Stimulated activated CD8-positive, alpha-beta memory T cell treated with anti-CD3 and anti-CD28 coated beads, Interleukin-7, amount 100 ng/mL, for 24 hours (primary cell): ENCODE measurements at places on chromosomes 11 and 22.

DNA sequence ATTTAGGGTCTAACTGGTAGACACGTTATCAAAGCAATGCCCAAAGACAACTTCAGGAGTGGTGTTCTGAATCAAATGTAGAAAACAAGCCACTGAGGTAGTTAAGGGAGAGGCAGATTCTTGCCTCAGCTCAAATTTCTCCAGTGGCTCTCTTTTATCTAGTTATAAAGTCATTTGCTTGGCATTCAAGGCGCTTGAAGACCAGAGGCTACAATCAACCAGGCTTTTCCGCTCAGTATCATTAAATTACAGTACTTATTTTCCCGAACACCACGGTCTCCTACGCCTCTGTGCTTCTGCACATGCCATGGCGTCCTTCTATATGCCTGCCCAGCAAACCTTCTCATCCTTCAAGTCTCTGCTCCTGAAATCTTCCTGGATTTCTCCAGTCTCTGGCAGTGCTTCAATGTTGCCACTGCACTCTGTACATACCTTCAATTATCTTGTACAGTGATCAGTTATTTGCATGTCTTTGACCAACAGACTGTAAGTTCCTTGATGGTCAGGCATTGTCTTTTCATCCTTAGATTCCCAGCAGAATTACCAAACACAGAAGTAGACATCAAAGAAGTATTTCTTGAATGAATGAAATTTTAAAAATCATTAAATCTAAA lies 1.4 kb downstream of the POGLUT3 start:
- no peak for DNase-seq

DNA sequence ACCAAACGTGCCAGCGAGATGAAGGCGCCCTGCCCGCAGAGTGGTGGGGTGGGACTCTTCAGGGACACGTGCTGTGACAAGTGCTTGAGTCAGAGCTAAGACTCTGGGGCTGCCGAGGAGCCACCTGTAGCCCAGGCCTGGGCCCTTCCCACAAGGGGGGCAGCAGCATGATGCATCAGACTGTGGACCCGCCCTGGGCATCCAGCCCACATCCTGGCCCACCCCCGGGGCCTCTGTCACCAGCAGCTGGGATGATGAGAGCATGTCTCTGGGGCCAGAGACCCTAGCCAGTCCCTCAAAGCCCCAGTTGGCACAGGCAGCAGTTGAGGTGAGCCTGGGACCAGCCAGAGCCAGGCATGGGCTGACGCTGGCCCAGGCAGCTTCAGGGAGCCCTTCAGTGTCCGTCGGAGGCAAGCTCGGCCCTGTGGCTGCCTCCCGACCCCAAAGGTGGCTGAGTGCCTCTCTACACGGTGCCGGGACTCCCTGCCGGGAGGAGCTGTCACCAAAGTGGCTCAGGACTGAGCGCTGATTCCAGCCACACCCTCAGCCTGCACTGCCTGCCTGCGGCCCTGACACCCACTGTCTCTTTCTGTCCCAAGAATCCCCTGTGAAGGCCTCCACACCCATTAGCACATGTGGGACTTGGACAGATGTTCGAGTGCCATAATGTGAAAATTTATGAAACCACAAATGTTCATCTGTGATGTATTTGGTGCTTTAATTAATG lies 41.3 kb downstream of the CDKN1C start:
- no peak for DNase-seq

DNA sequence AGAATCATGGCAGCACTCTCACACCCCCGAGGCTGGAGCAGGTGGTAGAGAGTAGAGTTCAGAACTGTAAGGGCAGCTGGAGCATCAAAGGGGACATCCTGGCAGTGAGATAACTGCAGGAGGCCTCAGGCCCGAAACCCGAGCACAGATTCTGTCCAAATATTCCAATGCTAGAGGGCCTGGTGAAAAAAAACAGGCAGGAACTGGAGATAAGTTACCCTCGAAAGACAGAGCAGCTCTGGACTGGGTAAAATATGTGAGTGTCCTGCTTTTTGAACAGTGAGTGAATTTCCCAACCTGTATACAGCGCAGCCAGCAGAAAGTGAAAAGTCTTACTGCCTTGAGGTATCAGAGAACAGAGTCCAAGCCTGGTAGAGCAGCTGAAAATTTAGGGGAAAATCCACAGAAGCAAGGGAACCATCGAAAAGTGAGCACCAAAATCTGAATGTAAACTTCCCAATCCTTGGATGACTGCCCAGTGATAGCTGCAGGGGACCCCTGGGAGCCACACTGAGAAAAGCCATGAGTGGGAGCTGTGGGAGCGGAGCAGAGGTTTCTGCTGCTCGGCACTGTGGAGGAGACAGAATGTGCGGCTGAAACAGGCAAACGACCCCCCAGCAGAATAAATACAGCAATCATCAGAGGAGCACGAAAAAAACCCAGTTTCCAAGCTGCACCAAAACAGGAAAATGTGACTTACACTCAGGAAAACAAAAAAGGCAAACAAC lies 50.6 kb downstream of the WNT11 start:
- DNase-seq = no peak

- DNase-seq = no peak
Measured at GRCh38 chr22:40484906-40485669, 114.7 kb downstream of the SGSM3 start.

GRCh38 chr11:74678591-74679512 lies 52.4 kb downstream of the CHRDL2 start:
- DNase-seq = no peak

- no peak for DNase-seq
Measured at GRCh38 chr11:113255741-113256140, 58.6 kb upstream of the TTC12 start.

- no peak for DNase-seq
Measured at GRCh38 chr11:43576320-43576802, 104.2 kb upstream of the HSD17B12 start.

DNA sequence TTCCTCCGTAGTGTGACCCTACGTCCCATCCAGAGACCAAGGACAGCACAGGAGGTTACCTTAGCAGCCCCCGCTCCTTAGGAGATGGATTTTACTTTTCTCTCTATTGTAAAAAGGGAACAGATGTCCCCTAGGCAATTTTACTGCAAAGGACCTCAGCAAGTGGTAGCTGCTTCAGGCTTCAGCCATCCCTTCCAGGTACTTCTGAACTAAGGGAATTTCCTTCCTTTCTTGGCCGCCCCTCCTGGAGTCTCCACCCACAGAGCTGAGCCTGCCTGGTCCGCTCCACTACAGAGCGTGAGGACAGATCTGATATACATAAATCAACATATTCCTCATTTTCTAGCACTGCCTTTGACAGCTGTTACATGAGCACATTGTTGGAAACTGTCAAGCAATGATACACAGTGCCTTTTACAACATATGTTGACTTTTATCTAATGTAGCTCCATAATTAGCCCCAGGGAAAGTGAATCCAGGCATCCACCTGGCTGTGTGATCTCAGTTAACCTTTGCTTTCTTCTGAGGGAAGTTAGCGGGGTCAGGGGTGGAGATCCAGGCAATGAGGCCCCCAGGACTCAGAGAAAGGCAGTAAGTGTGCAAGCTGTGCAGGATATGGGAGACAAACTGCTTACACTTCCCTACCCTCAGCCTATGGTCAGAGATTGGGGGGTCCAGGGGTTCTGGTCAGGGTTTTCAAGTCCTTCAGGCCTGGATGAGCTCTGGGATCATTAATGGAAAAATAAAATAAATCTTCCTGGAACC lies 51.9 kb downstream of the SPATA19 start:
- no peak for DNase-seq

- DNase-seq = no peak
Measured at GRCh38 chr11:83285151-83285770, 906 bp downstream of the CCDC90B start.

DNA sequence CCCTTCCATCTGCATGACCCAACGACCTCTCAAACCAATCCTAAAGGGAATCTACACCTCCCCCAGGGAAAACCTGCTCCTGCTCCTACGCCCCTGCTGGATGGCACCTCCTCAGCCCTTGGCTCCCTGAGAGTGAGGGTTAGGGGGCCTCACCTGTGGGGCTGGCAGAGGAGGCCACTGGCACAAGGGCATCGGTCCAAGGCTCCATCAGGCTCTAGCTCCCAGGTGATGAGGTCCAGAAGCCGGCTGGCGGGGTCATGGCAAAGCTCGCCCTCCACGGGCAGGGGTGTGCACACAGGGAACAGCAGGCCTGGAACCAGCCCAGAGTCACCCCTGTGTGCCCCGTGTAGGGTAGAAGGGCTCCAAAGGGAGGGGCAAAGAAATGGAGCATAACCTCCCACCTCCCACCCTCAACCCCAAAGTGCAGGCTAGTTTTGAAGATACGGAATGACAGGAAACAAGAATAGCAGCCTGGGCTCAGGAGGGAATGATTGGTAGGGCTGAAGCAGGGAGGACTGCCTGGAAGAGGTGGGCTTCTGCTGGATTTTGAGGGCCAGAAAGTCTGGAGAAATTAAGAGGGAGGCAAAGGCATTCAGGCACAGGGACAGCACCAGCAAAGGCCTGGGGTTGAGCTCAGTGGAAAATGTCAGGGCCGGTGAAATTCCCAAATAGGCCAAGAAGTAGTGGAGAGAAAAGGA lies 42.6 kb downstream of the DKK3 start:
- no peak for DNase-seq

DNA sequence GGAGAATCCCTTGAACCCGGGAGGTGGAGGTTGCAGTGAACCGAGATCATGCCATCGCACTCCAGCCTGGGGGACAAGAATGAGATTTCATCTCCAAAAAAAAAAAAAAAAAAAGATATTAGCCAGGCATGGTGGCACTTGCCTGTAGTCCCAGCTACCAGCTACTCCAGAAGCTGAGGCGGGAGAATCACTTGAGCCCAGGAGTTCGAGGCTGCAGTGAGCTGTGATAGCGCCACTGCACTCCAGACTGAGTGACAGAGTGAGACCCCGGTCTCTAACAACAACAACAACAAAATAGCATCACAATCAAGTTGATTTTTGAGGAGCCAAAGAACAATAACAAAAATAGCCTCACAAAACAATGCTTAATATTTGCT lies 2.3 kb downstream of the PMM1 start:
- no peak for DNase-seq

DNA sequence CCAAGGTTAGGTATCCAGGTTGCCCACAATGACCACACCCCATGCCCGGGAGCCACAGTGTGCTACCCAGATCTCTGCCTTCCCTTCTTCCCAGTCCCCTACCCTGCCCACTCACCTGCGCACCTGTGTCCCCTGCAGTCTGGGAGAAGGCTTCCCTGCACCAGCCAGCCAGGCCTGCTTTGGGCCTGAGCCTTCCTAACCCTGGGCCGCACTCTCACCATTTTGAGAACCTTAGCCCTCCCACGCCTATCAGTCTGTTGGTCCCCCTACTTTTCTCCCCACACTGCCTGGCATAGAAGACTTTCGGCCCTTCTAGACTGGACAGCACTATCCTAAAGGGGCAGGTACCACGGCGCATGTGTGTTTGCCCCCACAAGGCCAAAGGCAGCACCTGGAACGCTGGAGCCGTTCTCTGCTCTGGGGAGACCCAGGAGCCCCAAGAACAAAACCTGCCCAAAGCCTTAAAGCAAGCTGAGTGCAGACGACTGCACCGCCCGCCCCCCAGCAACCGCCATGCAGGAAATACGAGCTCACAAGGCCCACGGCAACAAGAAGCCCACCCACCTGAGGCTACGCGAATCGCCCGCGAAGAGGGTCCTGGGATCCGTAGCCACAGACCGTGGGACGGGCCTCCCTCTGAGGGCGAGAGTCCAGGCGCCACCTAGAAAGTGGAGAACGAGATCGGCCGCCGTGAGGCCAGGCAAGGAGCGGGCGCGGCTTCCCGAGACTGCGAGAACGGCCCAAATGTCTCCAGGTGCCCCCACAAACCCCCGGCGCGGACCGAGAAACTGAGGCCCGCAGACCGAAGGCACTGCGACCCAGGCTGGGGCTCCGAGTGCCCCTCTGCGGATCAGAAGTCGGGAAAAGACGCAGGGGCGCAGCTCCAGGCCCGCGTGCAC lies 546 bp downstream of the GNB1L start:
- DNase-seq = no peak

- no peak for DNase-seq
Measured at GRCh38 chr22:24380220-24380904, 47.0 kb upstream of the ADORA2A start.

- DNase-seq = no peak
Measured at GRCh38 chr11:56916587-56916986, 72.1 kb upstream of the OR5AK2 start.

DNA sequence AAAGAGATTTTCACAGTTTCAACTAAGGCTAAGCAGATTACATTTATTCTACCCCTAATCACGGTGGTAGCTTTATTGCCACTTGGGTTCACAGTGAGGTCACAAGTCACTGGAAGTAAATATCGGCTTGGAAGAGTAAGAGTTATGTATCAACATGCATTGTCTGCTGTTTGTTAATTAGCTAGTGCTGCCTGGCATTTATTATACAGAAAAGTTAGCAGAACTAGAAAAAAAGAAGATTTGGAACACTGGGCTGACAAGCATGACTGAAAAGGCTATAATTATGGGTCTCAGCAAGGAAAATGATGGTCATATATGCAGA lies 13.7 kb upstream of the RAB38 start:
- no peak for DNase-seq

DNA sequence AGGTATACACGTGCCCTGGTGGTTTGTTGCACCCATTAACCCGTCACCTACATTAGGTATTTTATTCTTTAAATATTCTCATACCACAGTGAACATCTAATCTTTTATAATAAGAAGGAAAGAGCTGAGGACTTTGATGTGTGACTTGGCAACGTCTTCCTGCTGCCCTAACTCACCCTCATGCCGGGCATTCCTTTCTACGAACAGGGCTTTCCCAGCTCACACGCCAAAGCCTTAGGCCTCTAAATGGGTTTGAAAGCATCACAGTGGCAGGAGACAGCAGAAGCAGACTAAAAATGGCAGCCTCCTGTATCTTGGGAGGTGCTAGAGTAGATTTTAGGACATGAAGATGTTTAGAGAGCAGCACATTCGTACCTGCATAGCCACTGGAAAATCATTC lies 52.6 kb downstream of the CLTCL1 start:
- DNase-seq = no peak

- DNase-seq = peak; percentile 34
Measured at GRCh38 chr11:765025-765801, 12.1 kb downstream of the GATD1 start.

GRCh38 chr11:118911113-118911879 lies 14.4 kb downstream of the BCL9L start:
- DNase-seq = no peak

DNA sequence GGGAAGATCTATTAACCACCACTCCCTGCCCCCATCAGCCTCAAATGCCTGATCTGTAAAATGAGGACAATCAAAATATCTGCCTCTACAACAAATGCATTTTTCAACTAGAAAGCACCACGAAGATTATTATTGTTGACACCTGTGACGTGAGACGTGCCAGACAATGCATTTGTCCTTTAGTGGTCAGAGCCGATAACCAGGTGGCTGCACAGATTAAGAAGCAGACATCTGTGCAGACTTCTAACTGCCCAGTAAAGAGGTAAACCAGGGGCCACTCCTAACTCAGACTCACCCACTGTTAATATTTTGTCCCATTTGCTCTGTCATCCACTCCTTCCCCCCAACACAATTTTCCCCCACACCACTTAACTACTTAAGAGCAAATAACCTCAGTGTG lies 11.7 kb downstream of the PLEKHA7 start:
- DNase-seq = no peak

GRCh38 chr11:12792590-12792989 lies 118.4 kb downstream of the TEAD1 start:
- DNase-seq = no peak
